HT-29 (cell line): ENCODE measurements at places on chromosomes 2 and 18.

GRCh38 chr2:10535703-10536102, 87.6 kb upstream of the ODC1 start:
- DNase-seq = no peak

- DNase-seq = no peak
Observed at GRCh38 chr2:95387358-95387757, 15.2 kb upstream of the FAHD2A start.

DNA sequence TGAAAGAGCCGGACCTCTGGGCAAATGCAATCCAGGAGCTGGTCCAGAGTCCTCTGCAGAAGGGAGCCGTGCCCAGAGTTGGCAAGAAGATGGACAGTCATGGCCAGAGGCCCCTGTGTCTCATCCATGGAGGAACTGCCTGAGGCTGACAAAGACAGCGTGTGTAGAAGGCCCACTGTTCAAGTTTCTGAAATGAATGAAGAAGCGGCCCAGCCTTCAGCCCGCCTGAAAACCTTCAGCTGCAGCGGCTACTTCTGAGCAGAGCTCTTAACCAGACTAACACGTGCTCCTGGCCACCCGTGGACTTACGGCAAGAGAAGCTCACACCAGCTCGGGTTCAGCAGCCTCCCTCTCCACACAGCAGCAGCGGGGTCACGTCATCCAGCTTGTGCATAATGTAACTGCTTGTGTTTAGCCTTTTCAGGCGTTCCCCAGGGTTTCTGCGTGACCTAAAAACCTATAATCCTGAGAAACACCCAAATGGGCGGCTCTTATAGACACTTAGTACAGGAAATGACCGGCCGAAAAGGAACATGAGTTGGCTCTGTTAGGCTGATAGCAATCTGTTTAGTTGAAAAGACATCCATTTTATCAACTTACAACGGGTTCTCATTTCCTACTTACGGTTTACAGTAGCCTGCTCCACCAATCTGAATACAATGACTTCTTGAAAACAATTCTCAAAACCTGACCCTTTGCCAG, at the start of gene FAM124B:
TSS of gene FAM124B (minus strand) at position 467 of the 702 bp plus-strand sequence. CDS start at position 128, 339 bp downstream.
- no peak for DNase-seq

DNA sequence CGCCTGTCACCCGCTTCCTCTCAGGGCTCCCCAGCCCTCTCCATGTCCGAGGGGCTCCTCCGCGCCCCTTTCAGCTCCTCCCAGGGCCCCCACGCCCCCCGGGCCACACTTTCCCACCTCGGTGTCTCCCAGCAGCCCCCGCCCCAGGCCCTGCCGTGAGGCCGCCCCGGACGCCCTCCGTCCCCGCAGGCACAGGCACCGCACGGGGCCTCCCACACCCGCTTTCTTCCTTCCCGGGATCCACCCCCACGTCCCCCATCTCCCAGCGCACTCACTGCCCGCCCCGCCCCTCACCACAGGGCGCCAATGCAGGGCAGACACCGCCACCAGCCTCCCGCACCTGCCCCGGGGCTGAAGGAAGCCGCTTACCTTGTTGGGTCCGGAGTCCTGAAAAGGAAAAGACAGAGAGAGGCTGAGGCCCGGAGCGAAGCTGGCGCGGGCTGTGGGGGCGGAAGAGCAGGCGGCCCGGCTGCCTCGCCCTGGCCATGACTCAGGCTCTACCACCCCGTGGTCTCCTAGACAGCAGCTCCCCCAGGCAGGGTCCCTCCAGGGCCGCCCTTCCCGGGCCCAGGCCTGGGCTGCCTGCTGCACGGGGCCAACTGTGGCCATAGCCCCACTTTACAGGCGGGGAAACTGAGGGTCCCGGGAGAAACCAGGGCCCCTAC, 37.7 kb downstream of the KIF1A start:
- DNase-seq = no peak

DNA sequence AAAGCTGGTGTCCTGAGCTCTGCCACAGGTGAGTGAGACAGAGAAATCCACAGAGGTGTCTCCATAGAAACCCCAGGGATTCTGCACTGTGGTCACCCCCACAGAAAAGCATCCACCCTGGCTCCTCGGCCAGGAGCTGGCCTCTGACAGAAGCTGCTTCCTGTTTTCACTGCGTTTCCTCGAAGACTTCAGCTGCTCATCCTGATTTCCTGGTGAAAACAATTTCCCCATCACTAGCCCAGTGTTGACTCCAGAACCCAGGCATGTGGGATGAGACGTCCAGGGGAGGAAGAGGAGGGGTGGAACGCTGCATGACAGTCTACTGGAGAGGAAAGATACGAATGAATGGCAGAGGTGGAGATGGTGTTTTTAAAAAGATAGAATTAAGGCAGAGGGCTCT, 60.3 kb upstream of the GPR45 start:
- no peak for DNase-seq

- DNase-seq = no peak
Observed at GRCh38 chr2:26735097-26735496, 29.0 kb upstream of the SLC35F6 start.

DNA sequence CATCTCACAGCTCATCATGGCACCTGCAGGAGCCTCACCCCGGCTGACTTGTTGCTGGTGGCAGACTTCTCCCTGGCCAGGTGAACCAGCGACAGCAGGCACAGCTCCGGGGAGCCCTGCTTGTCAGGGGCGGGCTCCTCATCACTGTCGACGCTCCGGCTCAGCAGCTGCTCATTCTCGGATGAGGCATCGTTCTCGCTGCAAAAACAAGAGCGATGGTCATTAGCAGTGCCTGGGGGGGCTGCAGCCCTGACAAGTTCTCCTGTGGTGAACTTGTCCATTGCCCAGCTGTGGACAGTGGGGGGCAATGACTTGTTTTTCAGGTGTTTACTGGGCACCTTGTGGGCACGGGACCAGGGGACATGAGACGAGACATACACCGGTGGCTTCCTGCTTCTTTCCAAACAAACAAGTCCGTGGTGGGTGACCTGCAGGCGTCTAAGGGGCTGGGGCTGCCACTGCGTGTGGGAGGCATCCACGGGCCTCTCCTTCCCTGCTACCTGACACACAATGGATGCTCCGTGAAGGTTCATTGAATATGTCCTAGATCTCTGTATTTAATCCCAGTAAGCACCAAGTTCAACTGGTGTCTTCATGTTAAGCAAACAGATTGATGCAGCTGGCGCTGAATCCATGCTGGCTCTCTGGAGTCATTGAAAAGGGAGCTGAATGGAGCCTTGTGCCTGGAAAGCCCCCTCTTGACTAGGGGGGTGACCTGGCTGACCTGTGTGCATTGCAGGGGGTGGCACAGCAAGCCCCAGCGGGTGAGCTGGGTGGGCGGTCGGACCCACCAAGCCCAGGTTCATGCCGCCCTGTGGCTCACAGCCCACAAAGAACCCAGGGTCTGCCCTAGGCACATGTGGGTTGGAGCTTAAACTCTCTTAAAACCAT, 81.0 kb downstream of the EDAR start:
- no peak for DNase-seq

DNA sequence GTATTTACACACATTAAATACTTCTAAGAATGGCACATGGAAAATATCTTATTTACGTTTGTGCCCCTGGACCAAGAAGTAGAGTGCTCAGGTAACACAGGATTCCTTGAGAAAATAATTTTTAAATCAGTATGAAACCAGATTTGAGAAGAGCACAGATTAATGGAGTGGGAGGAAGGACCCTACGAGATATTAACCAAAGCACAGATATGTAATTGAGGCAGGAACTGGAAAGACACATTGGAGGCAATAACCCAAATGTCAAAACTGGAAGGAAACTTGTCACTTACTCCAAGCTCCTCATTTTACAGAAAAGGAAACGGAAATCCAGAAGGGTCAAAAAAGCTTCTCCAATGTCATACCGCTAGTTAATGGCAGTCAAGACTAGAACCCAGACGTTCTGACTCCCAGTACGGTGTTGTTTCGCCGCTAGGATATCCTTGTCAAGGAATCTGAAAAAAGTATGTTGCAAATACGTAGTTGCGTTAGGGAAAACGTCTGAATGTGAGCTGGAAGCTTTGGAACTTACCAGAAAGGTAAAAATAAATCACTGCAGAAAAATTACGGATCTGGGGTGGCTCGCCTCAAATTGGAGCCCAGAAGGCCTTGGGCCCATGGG, 634 bp downstream of the MTIF2 start:
- DNase-seq = no peak

- DNase-seq = no peak
Observed at GRCh38 chr2:21779786-21780185, 656.0 kb downstream of the TDRD15 start.

GRCh38 chr2:64522843-64523428, 1.2 kb upstream of the AFTPH start:
- peak; percentile 94 for DNase-seq

GRCh38 chr2:171568089-171568488, 45.8 kb downstream of the CYBRD1 start:
- DNase-seq = no peak

- no peak for DNase-seq
Observed at GRCh38 chr2:179793238-179793637, 68.2 kb downstream of the ZNF385B start.

GRCh38 chr2:20728114-20728758, 61.3 kb downstream of the GDF7 start:
- DNase-seq = peak; percentile 25

DNA sequence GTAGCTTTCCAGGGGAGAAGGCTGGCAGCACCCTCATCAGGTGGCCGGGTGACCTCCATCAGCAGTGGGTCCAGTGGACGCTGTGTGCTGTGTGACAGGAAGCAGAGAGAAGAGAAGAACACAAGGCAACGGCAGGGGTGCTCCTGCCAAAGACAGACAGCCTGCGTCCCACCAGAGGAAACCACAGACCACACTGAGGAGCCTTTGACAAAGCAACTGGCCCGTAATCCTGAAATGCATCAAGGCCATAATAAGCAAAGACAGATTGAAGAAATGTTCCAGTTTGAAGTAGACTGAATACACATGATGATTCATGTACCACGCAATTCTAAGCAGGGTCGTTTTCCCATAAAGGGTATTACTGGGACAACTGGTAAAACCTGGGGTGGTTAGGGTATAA, 172.4 kb downstream of the FBXO15 start:
- DNase-seq = no peak

DNA sequence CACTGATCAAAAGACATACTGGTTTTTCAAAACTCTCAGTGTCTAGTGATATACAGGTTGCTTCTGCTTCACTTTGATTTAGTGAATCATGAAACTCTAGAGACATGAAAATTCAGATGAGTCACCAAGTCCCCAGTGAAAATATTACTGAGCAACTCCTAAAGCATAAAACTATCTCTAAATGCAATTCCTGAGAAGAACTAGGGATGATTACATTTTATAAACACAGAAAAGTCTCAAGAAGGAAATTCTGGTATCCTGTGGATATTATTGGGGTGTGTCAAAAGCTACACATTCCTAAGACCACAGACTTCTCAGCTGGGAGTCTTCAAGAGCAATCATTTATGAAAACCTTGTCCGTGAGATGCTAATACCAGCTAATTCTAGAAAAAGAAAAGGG, 9.7 kb downstream of the LRRTM4 start:
- no peak for DNase-seq

DNA sequence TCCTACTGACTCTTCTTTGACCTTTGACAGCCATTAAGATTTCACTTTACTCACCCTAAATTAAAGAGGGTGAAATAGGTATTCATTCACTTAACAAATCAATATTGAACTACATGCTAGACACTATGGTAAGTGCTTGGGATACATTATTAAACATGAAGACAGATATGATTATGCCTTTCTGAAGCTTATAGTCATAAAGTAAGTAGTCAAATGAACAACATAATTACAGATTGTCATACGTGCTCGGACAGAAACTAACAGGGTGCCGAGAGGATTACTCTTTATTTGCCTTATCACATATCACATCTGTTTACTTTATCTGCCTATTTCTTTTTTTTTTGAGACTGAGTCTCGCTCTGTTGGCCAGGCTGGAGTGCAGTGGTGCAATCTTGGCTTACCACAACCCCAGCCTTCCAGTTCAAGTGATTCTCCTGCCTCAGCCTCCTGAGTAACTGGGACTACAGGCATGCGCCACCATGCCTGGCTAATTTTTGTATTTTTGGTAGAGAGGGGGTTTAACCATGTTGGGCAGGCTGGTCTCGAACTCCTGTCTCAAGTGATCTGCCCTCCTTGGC, 9.8 kb downstream of the ACVR2A start:
- DNase-seq = no peak

- DNase-seq = peak; percentile 41
Observed at GRCh38 chr2:196337208-196337953, 166.0 kb upstream of the STK17B start.

GRCh38 chr2:99818842-99819241, 323.5 kb downstream of the AFF3 start:
- DNase-seq = peak; percentile 31

GRCh38 chr2:112019569-112019982, 35.5 kb upstream of the TMEM87B start:
- DNase-seq = no peak

DNA sequence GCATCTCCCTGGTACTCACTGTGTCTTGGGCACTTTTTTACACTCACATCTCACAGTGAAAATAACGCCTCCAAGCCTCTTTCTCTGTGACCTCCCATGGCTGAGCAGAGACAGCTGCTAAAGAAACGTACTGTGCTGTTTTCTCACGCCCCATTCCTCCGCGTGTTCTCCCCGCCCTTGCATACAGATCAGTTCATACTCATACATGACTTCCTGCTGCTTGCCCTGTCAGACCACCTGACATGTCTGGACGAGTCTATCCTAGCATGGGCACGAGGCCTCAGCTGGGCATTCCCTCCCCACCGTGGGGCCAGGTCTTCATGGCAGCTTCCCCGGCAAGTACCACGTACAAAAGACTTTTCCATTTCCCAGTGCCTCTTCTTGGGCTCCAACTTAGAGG, 21.2 kb upstream of the IL1A start:
- DNase-seq = no peak

DNA sequence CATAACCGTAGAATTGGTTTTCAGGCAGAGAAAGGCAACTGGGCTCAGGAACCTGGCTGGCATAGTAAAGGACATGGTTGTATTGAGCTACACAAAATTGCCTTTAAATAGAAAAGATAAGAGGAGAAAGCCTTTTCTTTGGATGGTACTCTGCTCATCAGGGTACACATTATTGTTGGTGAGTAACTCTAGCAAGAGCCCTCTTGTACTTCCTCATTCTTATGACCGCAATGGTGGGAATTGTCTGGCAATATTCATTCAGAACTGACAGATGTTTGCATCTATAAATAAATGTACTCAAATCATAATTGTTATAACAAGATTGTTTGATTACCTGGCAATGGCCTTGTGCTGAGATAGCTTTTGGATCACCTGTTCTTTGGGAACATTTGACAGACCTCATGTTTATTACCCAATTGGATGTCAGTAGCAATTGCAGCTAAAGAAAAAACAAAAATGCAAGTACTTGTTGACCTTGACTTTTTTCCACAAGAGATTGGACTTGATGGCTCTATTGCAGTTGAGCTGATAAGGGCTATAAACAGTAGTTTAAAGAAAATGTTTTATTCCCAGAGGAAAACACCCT, 43.9 kb downstream of the MEIS1 start:
- DNase-seq = no peak

- DNase-seq = peak; percentile 74
Observed at GRCh38 chr2:68463287-68463877, 3.7 kb downstream of the FBXO48 start.

- DNase-seq = no peak
Observed at GRCh38 chr2:190325588-190325987, 6.0 kb upstream of the HIBCH start.
